ENCODE measurements at places on chromosomes 6 and 20.
A peak's percentile ranks its signal among the peaks of the same experiment; 100 is the strongest.

GRCh38 chr6:47161176-47161687 lies 119.1 kb upstream of the ADGRF1 start:
- no peak for DNase-seq

DNA sequence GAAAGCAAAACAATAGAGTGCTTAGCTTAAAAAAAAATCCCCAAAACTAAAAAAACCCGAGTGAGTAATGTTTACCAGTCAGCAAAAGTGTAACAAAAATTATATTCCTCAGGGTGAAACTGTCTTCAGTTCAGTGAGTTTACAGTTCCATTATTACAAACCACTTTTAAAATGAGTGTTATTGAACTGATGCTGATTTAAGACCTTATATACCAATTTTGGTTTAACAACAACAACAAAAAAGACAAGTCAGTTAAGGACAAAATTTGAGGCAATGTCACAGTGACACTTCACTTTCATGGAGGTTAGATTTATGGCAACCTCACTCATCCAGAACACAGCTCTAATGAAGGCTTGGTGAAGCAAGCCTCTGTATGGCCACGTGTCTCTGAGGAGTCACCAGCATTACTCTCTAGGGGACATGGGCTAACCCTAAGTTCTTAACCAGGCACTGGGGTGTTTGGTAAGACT lies 630.8 kb downstream of the PHF3 start:
- DNase-seq: no peak

- no peak for DNase-seq
Observed at GRCh38 chr6:161265554-161265953, 8.3 kb downstream of the AGPAT4 start.

DNA sequence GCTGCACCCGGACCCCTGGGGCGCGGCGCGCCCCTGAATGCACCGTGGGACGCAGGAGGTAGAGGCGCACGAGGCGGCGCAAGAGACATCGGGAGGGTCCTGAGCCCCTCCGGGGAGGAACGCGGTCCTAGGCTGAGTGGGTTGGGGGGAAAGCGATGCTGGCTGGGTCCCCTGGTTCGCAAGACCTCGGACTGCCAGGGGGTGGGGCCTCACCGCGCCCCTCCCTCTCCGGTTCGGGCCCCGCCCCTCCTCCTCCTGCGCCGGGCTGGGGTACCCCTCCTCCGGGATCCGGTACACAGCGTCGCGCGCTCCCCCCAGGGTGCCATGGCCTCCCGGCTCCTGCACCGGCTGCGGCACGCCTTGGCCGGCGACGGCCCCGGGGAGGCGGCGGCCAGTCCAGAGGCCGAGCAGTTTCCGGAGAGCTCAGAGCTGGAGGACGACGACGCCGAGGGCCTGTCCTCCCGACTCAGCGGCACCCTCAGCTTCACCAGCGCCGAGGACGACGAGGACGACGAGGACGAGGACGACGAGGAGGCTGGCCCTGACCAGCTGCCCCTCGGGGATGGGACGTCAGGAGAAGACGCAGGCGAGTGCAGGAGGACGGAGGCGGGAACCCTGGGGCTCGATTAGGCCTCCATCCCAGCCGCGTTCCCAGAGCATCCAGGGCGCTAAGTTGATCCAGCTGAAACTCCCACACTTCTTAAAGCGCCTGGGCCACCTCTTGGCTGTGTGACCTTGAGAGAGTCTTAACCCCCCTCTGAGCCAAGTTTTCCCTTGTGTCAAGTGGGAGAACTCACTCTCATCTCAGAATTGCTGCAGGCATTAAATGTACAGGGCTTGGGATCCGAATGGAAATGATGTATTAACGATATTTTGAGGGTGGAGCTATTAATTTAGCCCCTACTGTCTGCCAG lies 541 bp downstream of the SNX21 start:
- peak; percentile 81 for DNase-seq

DNA sequence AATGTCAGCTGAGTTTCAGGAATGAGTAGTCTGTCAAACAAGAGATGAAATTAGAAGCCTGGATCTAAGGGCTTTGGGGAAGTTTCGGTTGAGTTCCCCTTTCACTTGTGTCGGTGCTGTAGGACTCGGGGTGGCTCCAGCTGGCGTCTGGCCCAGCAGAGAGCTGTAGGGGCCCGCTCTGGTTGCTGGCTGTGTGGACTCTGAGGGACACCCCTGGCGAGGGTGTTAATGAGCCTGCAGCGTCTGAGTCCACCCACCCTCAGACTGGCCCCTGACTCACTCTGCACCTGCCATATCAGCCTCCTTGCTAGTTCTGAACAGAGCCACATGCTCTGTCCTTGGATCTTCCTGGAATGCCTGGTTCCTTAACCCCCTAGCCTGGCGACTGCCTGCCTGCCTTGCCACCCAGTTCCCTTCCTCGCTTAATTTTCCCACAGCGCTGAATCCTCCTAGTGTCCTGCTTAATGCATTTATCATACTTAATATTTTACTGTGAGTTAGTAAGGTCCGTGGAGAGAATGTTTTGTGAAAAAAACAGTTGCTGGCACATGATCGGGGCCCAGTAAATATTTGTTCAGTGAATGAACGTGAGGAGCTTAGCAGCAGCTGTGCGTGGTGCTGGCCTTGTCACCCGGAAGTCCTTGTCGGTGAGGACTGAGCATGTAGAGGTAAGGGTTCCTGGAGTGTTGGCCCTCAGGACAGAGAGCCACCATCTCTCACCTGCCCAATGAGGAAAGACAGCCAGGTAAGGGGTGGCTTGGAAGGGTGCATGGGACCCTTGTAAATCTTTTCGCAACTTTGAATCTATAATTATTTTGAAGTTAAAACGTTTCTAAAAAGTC lies 1.6 kb downstream of the DNAJC5 start:
- DNase-seq: peak; percentile 27

- no peak for DNase-seq
Observed at GRCh38 chr20:53322651-53323050, 271.0 kb downstream of the ZNF217 start.

GRCh38 chr20:36237477-36237876 lies 1.2 kb downstream of the AAR2 start:
- DNase-seq: no peak

- no peak for DNase-seq
Observed at GRCh38 chr6:100202417-100203194, 208.6 kb upstream of the MCHR2 start.

DNA sequence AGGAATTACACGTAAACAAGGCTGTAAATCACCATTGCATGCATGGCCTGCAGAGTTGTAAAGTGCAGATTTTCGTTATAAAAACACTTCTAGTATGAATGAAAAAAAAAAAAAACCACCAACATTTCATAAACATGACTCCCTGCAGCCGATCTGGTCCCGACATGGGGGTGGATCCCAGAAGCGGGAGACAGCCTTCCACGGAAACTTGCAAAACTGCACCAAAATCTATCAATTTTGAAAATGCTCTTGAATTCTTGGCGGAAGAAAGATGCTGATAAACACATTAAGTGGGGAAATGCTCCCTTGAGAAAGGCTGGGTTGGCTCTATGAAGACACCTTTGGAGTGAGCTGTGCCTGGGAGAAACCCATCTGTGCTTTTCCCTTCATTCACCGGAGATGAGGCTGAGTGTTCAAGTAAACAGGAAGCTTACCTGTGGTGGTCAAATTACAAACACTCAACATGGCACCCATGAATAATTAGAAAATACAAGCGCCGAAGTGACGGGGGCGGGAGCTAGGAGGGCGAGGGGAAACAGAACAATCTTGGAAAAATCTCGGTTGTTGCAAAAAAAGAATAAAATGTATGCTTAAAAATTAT lies 845 bp upstream of the ANKRD60 start:
- no peak for DNase-seq

DNA sequence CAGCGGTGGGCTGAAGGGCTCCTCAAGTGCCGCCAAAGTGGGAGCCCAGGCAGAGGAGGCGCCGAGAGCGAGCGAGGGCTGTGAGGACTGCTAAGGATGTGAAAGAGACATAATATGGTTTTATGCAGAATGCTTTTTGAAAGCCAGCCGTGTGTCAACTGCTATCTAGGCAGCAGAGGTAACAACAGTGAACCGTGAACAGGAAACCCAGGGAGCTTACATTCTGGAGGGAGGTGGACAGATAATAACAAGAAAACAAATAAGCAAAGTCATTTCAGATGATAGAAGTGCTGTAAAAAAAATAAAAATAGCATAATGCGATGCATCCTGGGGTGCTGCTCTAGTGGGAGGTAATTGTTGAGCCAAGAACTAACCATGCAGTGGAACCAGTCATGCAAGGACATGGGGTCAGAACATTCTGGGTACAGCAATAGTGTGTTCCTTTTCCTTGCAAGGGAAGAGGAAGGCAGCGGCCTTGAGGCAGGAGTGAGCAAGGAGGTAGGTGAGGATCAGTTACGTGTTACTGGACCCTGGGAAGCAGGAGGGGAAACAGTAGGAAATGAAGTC lies 134.4 kb upstream of the TMEM170B start:
- no peak for DNase-seq

- no peak for DNase-seq
Observed at GRCh38 chr6:30885999-30886896, 1.9 kb downstream of the DDR1 start.

- no peak for DNase-seq
Observed at GRCh38 chr6:111951497-111952085, 78.3 kb upstream of the FYN start.

DNA sequence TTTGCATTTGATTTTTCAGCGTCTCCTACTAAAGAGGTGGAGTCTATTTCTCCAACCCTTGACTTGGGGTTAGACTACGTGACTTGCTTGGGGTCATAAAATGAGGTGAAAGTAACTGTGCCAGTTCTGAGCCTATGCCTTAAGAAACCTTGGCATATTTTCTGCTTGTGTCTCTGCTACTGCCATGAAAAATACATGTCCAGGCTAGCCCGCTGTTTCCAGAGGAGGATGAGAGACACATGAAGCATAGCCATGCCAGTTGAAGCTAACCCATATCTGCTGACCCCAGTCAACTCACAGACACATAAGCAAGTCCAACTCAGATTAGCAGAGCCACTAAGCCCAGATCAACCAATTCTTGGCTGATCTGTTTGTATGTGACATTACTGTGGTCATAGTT lies 38.7 kb downstream of the SCP2D1 start:
- no peak for DNase-seq

DNA sequence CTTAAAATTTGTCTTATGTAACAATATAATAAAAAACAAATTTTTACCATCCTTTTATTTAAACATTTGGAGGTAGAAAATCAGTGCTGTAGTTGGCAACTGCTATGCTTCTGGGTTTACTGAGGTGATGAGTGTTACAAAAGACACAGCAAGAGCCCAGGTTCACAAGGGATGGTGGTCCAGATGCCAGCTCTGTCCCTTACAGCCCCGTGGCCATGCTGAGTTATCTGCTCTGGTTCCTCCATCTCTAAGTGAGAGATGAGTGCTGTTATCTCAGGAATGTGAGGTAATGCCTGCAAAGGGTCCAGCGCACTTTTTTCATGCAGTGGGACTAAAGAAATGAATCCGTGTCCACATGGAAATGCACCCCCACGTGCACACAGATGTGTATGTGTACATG lies 17.8 kb downstream of the SYNDIG1 start:
- no peak for DNase-seq

DNA sequence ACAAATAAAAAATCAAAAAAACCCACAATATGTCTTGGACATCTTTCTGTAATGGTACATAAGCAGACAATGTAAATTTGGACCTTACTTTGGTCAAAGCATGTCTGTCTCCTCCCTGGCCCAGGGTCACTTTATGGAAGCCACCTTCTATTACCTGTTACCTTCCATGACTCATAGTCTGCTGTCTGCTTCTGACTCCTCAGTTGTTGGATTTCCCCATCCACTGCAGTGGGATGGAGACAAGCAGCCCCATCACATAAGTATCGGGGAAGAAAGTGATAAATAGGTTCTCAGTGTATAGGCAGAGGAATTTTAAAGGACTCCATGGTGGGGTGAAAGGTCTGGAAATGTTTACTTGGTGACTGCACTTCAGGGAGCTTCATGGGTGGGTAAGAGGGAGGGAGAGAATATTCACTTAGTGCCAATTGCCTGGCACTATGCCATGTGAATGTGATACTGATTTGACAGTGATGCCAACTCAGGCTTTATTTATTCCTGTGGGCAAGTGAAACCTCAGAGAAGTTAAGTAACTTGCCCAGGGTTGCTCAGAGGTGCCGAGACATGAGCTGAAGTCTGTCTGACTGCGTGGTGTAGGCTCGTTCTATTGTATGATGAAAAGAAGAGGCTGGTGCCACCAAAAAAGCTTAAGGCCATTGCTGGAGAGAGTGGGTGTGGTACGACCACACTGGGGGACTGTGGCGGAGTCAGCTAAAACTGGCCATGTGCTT lies 175.6 kb upstream of the RNF24 start:
- no peak for DNase-seq

- DNase-seq: no peak
Observed at GRCh38 chr6:305371-306206, 13.3 kb downstream of the DUSP22 start.

DNA sequence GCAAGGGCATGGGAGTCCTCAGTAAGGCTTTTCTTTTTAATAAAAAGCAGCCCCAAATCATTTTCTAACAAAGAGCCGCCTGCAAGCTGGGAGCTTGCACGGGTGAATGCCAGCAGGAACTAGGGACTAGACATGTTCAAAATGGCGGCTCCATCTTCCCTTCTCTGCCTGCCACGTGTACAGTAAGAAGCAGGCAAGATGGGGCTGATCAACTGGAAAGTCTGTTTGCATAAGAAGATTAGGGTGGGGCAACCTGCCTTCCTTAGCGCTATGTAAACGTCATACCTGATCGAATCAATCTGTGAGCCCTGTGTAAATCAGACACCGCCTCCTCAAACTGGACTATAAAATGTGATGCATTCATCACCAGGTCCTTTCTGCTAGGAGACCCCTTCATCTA lies 299.4 kb upstream of the SOX4 start:
- DNase-seq: no peak

GRCh38 chr20:25072226-25072811 lies 9.6 kb downstream of the VSX1 start:
- no peak for DNase-seq

DNA sequence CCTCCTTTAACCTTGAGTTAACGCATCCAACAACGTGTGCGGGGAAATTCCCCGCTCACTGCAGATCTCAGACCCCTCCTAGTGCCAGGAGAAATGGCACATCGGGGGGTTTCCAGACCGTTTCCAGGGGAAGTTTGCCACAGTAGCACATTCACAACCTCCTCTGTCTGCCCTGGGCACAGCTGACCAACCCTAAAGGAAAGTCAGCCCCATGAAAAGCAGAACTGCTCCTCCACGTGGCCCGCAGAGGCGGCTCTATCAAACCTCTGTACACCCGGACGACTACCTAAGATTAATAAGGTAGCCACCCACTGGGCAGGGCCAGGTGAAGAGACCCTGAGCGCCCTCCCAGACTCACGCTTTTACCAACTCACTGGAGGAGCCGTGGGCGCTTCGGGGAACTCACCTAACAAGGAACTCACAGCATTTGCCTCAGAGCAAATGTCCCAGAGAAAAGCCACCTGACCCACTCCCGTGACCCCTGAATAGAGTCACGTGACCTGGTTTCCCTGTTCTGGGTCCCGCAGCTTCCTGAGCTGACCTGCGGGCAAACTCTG lies 93.1 kb downstream of the PRND start:
- no peak for DNase-seq

GRCh38 chr20:13708234-13708633 lies 69.5 kb upstream of the TASP1 start:
- no peak for DNase-seq
